ENCODE measurements at places on chromosomes 12 and 14.
A peak's percentile ranks its signal among the peaks of the same experiment; 100 is the strongest.

DNA sequence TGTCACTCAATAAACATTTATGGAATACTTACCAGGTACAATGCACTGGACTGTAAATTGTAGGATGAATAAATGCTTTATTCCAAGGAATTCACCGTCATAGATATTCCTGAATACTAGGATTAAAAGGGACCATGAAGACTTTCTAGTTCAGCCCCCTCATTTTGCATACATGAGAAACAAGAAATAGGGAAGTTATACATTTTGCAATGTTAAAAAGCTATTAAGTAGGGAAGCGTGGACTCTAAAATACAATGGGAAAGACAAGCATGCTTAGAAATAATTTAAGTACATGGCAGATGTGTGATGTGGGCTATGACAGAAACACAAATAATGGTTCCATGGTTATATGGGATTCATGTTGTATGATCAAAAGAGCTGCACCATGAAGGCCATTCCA, 89.4 kb upstream of the SYT10 start:
- DNase-seq = no peak

DNA sequence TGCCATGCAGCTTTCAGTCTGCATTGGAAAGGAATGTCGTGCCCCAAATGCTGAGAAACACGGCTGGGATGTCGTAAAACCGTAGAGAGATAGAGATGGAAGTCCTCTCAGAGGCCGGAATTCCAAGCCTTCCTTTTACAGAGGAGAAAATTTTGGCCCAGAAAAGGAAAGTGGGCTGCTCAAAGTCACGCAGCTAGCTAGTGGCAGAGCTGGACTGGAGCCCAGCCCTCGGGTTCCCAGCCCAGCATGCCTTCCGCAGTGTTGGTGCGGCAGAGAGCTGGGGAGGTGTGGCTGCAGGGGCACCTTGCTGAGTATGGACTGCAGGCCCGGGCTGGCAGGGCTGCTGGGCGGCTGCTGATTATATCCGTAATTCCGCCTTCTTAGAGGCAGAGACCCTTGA, 50.3 kb downstream of the KCNA1 start:
- DNase-seq = no peak

- DNase-seq = no peak
Measured at GRCh38 chr12:45977620-45978019, 12.8 kb downstream of the SCAF11 start.

- DNase-seq = no peak
Measured at GRCh38 chr14:97703006-97703760, 906.0 kb downstream of the VRK1 start.

DNA sequence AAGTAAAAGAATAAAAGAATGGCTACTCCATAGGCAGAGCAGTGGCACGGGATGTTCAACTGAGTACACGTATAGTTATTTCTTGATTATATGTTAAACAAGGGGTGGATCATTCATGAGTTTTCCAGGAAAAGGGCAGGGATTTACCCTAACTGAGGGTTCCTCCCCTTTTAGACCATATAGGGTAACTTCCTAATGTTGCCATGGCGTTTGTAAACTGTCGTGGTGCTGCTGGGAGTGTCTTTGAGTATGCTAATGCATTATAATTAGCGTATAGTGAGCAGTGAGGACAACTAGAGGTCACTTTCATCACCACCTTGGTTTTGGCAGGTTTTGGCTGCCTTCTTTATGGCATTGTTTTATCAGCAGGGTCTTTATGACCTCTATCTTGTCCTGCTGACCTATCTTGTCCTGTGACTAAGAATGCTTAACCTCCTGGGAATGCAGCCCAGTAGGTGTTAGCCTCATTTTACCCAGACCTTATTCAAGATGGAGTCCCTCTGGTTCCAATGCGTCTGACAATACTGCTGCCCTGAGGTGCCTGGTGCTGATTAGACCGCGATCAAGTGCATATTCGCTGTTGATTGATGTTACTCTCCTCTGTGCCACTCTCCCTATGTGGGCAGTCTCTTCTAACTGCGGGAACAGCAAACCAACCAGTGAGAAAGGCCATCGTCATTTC, 67.6 kb upstream of the AMN1 start:
- no peak for DNase-seq

DNA sequence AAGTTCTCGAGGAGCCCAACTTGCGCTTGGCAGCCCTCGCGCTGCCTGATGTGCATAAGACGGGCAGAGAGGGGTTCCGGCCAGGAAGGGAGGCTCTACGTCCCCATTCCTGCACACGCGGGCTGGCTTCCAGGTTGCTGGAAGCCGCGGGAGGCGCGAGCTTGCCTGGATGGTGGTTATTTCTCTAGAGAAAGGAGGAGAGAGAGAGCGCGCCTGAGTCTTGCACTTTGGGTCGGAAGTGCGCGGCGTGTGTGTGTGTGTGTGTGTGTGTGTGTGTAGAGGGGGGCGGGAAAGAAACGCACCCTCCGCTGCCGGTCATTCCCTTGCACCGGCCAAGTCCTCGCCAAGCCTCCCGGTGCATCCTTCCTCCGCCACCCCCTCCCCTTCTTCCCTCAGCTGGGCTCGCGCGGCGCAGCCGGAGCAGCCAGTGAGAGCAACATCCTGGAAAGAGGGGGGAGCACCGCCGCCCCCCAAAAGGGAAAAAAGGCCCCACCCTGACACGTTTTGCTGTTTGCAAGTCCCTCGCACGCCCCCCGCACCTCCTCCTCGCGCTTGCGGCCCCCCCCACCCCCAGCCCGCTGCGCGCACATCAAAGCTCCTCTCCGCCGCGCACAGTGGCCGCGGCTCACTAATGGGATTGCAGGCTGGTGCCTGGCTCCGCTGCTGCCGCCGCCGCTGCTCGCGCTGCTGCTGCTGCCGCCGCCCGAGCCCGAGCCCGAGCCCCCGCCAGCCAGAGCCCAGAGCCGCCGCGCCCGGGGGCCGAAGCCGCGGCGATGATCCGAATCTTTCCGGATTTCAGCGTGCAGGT, 4.4 kb upstream of the NPAS3 start:
- no peak for DNase-seq

GRCh38 chr12:110743571-110744093, 941 bp upstream of the PPP1CC start:
- no peak for DNase-seq

GRCh38 chr12:54352022-54352531, 12.2 kb downstream of the GPR84 start:
- DNase-seq = peak; percentile 31

- no peak for DNase-seq
Measured at GRCh38 chr14:100333827-100334226, 10.7 kb downstream of the SLC25A47 start.

DNA sequence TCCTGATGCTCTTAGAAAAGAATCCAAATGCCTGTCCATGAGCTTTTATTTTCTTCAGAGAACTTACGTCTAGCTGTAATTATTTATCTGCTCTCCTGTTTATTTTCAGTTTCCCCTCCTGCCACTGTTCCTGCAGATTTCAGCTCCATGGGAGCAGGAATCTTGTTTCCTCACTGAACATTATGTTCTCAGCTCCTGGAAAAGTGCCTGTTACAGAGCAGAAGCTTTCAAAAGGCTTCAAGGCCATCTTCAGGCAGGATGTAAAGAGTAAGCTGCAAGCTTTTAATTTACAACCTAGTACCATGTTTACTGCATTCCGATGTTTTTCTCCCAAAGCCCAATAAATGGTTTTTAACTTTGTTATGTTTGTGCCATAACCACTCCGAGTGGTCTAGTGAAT, 98.4 kb upstream of the BTG1 start:
- DNase-seq = no peak

GRCh38 chr12:123011701-123012100, 31.2 kb downstream of the ARL6IP4 start:
- DNase-seq = no peak

GRCh38 chr12:12095021-12095420, 24.3 kb downstream of the BCL2L14 start:
- DNase-seq = no peak

GRCh38 chr14:80954687-80955299, 628 bp upstream of the TSHR start:
- DNase-seq = no peak
